PC-9 (cell line): ENCODE measurements at places on chromosomes 3 and 15.

GRCh38 chr3:15476378-15476777, 45.1 kb downstream of the COLQ start:
- no peak for DNase-seq

GRCh38 chr15:90344662-90345061, 7.4 kb upstream of the ZNF774 start:
- no peak for DNase-seq

DNA sequence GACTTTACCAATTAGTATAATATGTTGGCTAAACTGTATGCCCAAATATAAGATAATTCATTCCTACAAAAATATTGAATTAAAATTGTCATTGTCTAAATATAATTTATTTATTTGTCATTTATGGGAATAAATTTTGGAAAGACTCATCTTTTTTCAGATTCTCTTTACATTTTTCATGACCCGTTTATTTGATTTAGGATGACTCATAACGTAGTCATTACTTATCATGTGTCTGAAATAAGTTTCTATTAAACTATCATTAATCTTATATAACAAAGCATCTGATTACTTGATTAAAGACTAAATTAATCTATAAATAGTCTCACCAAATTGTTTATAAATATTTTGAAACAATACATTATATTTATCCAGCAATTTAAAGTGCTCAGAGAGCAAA, 516.6 kb downstream of the CADM2 start:
- DNase-seq: no peak

GRCh38 chr3:41346698-41347270, 147.5 kb downstream of the CTNNB1 start:
- no peak for DNase-seq

DNA sequence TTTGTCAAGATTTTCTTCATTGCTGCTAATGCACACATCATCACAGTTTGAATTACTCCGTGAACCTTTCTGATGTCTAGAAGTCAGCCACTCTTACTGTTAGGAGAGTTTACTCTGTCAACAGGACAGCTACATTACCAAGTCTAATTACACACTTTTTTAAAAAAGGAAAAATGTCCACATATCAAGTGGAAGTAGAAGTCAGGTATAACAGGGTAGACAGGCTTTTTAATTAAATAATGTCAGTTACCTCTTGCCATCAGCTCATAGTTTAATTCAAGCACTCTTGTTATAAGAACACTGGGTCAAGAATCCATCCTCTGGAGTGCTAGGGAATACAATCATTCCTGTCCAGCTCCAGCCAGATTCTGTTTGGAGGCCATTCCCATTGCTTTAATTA, 232.8 kb downstream of the TAFA4 start:
- no peak for DNase-seq

DNA sequence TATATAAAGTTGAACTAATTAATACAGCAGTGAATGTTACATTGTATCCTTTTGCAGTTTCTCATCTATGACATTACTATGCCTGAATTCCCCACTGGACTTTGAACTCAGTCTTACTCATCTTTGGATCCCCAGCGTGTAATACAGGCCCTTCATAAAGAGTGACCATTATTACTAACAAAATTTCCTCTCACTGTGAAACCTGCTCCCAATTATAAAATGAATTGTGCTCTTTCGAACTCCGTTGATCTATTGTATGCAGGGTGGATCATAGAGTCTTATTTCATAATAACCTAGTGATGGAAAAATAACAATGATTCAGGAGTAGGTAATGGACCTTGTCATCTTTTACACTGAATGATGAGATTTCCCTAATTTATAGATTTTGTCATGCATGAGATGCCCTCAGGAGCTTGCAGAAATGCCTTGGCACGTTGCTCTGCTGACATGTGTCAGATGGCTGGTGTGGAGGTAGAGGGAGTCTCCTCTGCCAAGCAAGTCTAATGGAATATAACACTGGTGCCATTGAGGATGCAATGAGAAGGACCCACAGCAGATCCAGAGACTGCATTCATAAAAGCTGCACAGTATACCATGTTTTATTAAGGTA, 25.5 kb downstream of the B3GNT5 start:
- no peak for DNase-seq

GRCh38 chr3:5889374-5889773, 701.9 kb downstream of the EDEM1 start:
- DNase-seq: no peak

- DNase-seq: no peak
Measured at GRCh38 chr3:146968204-146968651, 363.1 kb upstream of the PLSCR5 start.

- peak; percentile 37 for DNase-seq
Measured at GRCh38 chr3:22960105-22960984, 242.8 kb upstream of the UBE2E2 start.

- DNase-seq: no peak
Measured at GRCh38 chr15:39680868-39681267, 100.0 kb downstream of the THBS1 start.

- no peak for DNase-seq
Measured at GRCh38 chr3:42589382-42590109, 1.1 kb upstream of the SS18L2 start.

DNA sequence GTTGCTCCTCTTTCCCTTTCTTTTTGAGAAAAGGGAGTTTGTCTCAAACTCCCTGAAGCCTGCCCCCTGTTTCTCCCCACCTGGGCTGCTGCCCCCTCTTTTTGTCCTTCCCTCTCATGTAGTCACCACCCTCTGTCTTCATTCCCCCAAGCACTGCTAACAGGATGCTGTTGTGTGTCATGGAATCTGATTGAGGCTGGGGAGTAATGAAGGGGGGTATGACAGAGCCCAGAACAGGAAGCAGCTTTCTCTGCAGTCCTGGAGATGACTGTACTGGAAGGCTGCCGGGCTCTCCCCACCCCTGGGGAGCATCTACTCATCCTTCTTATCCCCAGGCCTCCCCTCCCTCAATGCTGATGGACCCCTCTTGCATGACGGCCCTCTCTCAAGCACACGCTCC, 181.6 kb downstream of the ABHD5 start:
- DNase-seq: peak; percentile 83

DNA sequence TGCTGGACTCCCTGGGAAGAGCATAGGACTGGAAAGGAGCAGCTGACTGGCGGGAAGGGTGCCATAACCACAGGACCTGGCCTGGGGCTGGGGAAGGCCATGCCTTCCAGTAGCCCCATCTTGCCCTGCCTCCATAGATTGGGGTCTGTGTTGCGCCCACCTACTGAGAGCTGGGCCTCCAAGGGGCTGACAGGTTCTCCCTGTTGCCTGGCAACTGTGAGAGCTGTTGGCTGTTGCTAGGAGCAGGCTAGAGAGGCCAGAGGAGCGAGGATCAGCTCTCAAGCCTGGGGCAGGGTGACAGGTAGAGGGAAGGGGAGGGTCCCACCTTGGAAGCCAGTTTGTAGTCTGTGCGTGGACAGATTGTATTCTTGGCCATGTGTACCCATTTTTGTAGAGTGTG, 2.8 kb upstream of the GNAI2 start:
- DNase-seq: no peak

DNA sequence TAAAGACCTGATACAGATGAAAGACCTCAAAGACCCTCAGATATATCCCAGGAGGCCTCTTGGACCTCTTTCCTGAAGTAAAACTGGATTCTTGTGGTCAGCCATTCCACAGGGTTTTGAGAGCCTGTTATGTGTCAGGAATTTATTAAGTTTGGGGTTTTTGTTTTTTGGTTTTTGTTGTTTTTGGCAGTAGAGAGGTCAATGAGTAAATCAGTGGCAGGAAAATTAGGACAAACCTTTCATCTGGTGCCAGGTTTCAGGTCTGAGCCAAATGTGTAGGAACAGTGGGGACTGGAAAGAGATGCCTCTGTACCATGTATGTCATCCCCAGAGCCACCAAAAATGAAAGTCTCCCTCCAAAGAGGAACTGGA, 520.4 kb upstream of the MDFIC2 start:
- no peak for DNase-seq

DNA sequence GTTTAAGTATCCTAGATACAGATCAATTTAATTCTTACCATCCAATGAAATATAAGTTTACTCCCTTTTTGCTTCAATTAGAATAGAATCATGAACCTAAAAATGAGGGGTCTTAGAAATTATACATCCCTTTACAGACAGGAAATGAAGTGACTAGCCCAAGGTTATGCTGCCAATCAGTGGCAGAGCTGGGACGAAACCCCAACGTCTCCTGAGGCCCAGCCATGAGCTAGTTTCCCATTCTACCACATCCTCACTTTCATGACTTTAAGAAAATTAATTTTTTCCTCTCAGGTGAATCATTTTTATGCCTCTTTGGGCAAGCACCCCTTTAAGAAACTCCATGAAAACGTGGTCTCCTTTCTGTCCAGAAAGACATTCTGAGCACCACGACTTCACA, 11.2 kb downstream of the LRIG1 start:
- no peak for DNase-seq

GRCh38 chr3:171673951-171674350, 136.3 kb downstream of the PLD1 start:
- no peak for DNase-seq

GRCh38 chr15:54208786-54209185, 230.5 kb downstream of the UNC13C start:
- no peak for DNase-seq

DNA sequence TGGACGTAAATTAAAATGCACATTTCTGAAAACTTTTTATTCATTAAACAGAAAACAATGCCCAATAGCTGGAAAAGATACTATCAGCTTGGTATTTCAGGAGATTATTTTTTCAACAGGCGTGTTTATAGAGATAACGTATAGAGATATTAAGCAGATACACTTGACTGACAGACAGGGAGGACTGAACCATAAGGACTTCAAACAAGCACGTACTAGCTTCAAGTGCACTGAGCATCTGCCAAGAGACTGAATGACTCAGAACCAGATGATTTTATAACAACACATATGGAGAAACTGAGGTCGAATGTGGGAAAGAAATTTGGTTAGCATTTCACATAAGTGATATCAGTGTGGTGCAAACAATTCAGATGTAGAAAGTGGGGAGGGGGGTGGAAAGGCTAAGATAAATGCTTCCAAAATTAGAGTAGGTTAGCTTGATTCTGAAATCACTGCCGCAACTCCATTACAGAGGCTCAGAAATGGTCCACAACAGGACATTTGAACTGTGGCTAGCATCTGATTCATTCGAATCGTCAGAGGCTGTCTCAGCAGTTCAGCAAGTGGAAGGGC, 103.5 kb downstream of the SEMA6D start:
- no peak for DNase-seq

- no peak for DNase-seq
Measured at GRCh38 chr15:39587096-39587721, 6.3 kb downstream of the THBS1 start.

- DNase-seq: no peak
Measured at GRCh38 chr3:133246773-133247172, 153.1 kb upstream of the BFSP2 start.

DNA sequence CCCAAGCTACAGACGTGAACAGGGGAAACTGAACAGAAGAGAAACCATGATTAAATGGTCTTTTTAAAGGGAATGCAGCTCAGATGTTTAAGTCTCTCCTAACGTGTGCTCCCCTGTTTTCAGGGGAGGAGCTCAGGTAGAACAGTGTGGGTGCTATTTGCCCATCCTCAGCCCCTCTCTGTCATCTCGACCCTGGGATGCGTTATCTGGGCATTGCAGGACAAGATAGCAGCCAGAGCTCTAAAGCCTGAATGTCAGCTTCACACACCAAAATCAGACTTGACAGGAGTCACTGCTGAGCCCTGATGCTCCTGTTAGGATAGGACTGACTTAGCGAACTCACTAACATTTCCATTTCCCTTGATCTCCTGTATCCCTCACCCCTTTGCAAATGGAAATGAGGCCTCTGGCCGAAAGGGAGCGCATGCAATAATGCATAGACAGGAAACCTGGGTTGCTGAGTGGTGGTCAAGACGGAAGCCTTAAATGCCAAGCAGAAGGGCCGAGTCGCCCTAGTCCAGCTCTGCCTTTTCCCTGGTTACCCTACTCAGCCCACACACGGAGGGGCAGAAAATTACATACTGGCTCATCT, 234.9 kb upstream of the TPM1 start:
- DNase-seq: no peak

DNA sequence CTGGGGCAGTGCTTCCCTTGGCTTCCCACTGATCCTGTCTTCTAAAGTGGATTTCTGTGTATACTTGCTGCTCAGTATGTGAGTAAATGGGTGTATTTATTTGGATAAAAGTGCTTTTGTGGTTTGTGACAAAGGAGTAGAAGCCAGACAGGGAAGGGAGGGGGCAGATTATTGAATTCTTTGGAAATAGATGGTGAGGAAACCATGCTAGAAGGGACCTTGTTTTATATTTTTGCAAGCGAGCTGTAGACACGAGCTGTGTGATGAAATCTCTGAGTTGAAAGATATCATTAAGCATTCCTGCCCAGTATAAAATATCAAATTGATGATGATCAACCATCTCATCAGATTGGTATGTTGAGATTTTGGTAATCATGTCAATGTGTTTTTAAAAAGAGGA, 68.9 kb downstream of the DUT start:
- no peak for DNase-seq

DNA sequence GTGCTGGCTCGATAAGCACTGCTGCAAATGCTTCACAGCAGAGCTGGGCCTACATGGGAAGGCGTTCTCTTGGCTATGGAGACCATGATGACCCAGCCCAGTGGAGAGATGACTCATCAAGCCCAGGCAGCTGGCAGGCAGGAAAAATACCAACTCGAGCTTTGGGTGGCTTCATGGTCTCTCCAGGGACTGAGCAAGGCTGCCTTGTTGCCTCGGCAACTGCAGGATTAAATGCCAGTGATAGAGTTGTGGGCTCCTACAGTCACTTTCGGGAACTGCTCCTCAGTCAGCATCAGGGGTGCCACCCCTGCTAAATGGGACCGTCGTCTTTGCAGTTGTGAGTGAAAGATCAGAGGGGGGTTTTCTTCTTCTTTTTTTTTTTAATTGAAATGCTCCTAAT, 54.6 kb upstream of the MYZAP start:
- no peak for DNase-seq

DNA sequence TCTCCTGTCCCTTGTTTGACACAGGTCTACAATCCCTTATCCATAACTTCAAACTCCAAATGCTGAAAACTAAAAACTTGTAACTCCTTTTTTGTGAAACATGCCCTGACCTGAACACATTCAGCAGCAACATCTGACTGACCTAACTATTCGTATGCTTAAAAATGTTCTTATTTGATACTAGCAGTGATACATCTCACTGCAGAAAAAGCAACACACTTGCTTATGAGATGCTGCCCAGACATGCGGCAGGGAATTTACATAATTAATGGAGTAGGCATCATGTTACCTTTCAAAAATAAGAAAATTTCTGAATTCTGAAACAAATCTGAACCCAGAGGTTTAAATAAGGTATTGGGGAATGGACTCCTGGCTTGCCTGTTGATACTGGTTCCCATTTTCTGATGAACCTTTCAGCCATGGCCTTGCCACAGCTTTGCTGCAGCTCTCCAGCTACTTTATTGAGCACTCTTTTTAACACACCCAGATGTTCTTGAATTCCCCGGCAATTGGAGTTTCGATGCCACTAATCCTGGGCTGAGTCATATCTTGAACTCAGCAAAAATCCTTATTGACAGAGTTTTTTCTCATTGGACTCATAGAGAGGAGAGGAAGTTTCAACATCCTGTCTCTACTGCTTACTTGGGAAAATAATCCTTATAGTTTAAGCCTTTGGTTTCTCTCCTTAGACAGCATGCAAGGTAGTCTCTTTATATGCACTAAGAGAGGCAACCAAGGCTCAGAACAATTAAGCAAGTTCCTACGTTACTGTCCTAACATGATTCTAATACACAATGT, 296.6 kb upstream of the LMCD1 start:
- DNase-seq: no peak

GRCh38 chr15:55247311-55247710, 42.3 kb downstream of the RAB27A start:
- no peak for DNase-seq
